ENCODE measurements at places on chromosomes 5 and 9.
A peak's percentile ranks its signal among the peaks of the same experiment; 100 is the strongest.

- no peak for DNase-seq
These were observed 1203.2 kb downstream of the CDH12 start for GRCh38 chr5:21649969-21650368.

- no peak for DNase-seq
These were observed 34.4 kb downstream of the MAP1B start for GRCh38 chr5:72141440-72142355.

DNA sequence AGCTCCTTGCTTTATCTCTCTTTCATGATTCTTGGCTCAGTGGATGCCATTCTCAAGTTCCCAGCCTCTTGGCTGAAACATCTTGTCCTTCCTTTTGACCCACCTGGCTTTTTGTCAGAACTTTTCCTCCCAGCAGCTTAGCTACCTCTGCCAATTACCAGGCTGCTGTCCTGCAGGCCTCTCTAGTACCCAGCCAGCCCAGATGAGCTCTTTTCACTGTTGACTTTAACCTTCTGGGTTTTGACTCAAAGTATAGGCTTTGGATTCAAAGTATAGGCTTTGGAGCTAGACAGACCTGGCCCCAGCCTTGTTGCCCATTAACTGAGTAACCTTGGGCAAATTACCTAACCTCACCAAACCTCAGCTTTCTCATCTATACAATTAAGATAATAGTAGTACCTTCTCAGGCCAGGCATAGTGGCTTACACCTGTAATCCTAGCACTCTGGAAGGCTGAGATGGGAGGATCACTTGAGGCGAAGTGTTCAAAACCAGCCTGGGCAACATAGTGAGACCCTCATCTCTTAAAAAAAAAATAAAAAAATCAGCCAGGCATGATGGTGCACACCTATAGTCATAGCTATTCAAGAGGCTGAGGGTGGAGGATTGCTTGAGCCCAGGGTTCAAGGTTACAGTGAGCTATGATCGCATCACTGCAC is 6.6 kb upstream of the TMEFF1 start:
- no peak for DNase-seq

DNA sequence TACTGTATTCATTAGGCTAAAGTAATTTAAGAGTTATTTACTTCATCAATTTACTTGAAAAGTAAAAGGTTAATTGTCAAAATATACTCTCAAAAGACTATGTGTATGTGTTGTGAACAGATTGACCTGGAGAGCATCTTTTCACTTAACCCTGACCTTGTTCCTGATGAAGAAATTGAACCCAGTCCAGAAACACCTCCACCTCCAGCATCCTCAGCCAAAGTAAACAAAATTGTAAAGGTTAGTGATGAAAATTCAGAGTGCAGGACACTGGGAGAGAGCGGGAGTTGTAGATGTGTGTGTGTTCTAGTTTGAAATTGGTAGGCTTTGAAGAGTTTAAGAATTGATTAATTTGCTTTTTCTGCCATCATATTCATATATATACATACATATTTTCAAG is 41.9 kb downstream of the KIF2A start:
- no peak for DNase-seq

GRCh38 chr9:106911951-106912350 is 49.0 kb downstream of the ZNF462 start:
- no peak for DNase-seq

DNA sequence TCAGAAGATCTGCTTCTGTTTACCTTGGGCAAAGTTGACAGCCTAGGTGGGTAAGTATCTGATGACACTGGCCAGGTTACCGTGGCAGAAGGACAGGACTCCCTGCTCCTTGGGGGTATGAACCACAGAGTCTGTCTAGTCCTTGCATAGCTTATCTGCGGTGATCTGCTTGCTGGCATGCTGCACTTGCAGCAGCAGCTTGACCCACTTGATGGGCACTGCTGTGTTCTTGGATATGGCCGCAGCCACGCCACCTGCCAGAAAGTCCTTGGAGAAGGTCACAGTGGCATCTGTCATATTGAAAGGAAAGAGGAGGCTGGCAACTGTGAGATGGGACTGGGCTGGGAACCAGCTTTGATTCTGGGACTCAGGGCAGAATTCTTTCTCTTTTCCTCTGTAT is 35.9 kb upstream of the POC5 start:
- no peak for DNase-seq

DNA sequence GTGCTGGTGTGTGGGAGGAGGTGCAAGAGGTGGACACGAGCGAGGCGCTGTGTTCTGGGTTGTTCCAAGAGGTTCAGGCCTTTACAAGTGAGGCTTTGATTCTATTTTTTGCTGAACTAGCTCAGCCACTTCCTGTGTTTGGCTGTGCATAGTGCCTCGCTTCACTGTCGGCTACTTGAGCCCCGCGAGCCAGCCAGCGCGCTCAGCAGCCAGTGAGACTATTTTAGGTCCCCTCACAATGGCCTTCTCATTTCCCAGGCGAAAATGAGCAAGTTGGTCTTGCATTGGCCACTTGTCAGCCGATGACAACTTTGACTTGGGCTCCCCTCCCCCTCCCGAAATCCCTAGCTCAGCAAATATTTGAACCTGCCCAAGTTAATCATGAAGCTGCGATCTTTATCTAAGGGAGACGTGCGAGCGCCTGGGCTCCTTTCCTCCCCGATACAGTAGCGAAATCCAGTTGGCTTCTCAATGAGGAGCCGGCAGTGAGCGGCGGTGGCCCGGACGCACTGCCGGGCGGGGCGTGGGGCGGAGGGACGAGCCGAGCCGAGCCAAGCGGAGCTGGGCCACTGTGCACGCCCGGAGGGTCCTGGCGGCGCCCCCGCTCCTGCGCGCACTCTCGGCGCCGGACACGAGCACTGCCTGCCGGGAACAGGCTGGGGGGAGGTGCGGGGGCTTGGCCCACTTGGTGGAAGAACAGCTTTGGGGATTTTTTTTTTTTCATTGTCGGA is 72.6 kb downstream of the PIK3R1 start:
- peak; percentile 65 for DNase-seq

- no peak for DNase-seq
These were observed 169.2 kb downstream of the SLC12A2 start for GRCh38 chr5:128252756-128253155.

DNA sequence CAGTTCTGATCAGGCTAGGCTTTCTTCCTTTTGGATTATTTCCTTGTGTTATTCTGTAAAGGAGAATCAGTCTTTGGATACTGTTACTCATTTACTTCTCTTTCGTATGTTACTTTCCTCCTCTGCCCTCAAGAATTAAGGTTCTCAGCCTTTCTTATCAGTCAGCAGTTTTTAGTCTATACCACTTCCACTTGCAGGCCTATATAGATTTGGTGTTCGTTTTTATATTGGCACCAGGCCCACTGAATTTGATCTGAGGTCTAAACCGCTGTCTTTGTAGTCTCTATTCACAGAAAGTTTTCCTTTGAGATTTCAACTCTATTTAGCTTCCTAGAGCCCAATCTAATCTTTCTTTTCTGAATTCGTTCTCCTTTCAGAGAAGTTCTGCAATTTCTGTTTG is 62.8 kb downstream of the ERBIN start:
- DNase-seq, result no peak

- no peak for DNase-seq
These were observed 133.6 kb downstream of the OXCT1 start for GRCh38 chr5:41736641-41737040.

GRCh38 chr5:19753579-19753978 is 234.4 kb downstream of the CDH18 start:
- no peak for DNase-seq

GRCh38 chr9:26169708-26170107 is 491.5 kb upstream of the TUSC1 start:
- no peak for DNase-seq

DNA sequence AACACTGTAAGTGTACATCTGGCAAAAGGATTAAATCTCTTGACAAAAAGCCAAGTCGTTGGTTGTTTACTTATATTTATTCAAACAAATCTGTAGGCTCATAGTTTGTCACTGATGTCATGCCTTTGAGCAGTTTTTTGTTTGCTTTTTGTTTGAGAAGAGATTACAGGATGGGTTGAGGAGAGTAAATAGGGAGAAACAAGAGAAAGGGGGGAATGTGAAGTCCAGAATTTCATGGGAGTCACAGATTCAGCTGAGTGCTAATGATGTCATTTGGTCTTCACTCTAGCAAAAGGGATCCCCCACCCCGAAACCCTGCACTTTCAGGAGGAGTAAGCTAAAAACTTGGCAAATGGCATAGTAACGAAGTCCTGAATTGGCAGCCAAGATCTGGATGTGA is 337.4 kb downstream of the GLIS3 start:
- no peak for DNase-seq

DNA sequence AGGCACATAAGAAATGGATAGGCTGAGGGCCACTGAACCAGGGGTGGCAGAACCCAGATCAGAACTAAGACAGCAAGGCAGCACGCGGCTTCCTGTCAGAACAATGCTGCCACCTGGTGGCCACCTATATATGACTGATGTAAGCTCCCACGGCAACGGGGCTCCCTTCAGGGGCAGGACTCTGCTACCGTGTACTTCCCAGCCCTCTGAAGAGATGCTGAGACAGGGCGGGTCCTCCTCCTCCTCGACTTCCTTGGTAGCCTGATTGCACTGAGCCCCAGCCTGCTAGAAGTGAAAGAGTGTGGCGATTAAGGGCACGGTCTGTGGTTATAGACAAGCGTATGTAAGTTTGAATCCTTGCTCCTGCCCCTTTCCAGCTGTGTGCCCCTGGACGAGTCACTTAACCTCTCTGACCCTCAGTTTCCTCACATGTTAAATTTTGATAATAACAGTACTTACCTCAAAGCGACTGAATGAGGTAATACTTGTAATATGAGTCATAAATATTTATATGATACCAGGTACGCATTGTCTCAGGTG is 13.3 kb downstream of the RPS14 start:
- peak; percentile 96 for DNase-seq

GRCh38 chr5:105677291-105677690 is 1993.4 kb downstream of the EFNA5 start:
- no peak for DNase-seq

- DNase-seq, result no peak
These were observed 25.0 kb downstream of the CCDC187 start for GRCh38 chr9:136278894-136279293.

GRCh38 chr5:35488791-35489190 is 128.9 kb upstream of the SPEF2 start:
- no peak for DNase-seq

DNA sequence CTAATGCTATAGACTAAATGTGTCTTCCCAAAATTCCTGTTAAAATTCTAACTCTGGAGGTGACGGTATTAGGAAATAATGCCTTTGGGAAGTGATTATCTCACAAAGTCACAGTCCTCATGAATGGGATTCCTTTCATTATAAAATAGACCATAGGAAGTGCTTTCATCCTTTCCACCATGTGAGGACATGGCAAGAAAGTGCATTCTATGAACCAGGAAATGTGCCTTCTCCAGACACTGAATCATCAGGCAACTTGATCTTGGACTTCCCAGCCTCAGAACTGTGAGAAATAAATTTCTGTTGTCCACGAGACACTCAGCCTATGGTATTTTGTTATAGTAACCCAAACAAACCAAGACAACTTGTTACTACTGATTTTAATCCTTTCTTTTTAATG is 582.4 kb upstream of the C9orf72 start:
- no peak for DNase-seq

All from WTC11 (cell line).